ENCODE measurements at places on chromosomes 12 and 14. TPM values are rescaled to one million over a fixed set of nuclear protein-coding genes. Genes with fewer than 3 reads are reported as not detected.

DNA sequence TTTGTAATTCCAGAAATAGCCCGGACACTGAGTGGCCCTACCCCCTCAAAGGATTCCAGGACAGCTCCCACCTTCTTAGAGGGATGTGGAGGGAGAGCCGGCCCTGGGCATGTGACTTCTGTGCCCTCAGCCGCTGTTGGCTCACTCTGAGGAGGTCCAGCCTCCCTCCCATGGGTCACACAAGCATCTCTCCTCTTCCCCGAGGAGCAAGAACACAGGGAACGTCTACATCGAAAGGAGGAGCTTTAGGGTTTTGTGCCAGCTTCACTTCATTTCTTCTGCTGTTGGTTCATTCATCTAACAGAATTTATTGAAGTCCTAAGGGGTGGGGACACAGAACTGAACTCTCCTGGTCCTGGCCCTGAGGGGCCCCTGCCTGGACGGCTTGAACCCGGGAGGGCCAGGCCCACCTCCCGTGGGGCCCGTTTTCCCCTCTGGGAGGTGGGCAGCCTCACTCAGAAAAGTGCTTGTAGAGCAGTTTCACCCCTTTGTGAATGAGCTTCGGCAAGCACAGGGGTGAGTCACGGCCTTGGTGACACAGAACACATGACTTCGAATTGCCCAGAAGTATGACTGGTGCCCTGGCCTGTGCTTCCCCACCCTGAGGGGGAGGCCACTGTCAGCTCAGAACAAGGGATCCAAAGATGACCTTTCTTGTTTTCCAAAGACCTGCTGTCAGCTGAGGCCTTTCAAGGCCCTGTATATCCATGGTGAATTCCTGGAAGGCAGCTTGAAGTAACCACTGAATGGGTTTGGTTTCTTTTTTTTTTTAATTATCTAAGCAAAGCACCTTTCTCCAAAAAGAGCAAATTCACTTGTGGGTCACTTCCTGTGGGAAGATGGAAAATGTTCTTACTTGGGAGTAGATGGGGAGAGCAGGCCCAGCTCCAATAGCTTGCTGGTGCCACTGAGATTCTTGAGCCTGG is 39.2 kb downstream of the NFKBIA start:
- DNase-seq: peak; percentile 76

DNA sequence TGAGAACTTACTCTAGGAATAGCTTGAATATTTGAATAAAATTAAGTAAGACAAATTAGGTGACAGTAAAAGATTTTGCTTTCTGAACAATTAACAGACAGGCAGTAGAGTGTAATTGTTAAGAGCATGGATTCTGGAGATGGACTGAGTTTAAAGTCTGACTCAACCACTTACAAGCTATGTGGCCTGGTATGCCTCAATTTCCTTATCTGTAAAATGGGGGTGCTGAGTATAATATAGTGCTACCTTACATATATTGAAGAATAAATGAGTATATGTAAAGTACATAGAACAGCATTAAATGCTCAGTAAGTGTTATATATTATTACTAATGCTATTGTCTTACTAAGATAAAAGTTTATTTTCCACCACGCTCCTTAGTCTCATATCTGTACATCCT is 7.1 kb downstream of the MIA2 start:
- DNase-seq: no peak

DNA sequence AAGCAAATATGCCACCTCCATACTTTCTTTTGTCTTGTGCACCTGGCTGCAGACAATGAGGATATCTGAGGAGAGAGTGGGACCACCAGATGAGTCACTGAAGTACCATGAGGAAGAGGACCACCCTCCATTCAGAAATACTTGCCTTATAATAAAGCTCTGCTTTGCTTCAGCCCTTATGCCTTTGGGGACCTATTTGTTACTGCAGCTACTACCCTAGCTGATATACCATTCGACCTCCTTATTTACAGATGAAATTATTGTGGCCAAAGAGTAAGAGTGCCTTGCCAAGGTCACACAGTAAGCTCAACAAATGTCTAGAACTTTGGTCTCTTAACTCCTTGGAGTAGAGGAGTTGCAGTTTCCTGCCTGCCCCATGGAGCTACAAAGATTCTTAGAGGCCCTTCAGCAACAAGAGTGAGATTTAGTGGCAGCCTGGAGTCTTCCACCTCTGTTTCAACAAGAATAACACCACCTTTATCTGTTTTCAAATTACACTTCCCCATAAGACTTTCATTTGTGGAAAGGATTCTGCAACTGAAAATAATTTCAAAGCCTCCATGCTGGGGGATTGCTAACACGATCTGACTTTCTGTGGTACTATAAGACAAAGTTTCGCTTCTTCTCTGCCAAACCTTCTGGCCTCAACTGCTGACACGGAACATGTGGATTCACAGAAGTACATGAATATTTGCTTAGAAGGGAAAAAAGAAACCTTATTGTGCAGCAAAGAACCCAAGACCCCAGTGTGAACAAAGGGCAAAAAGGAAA is 3.6 kb downstream of the CMKLR1 start:
- DNase-seq: no peak

DNA sequence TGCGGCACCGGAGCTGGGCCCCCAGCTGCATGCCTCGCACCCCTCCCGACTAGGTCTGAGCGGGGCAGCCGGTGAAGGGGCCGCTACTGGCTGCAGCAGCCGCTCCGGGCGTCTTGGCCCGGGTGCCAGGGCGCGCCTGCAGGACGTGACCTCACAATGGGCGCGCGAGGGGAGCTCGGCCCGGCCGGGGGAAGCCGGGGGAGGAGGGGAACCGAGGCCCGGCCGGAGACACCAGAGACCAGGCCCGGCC is 353 bp downstream of the BAG5 start:
- peak; percentile 70 for DNase-seq

DNA sequence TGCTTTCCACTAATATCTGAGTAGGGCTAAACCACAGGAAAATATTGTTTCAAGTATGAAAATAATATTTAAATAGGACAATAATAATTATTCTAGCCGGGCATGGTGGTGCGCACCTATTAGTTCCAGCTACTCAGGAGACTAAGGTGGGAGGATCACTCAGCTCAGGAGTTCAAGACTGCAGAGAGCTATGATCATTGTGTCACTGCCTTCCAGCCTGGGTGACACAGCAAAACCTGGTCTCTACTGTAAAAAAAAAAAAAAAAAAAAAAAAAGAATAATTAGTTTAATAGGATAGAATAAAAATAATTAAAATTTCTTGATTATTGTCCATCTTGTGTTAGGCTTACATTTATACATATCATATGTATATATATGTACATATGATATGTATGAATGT is 38.5 kb upstream of the BAZ1A start:
- DNase-seq: no peak

DNA sequence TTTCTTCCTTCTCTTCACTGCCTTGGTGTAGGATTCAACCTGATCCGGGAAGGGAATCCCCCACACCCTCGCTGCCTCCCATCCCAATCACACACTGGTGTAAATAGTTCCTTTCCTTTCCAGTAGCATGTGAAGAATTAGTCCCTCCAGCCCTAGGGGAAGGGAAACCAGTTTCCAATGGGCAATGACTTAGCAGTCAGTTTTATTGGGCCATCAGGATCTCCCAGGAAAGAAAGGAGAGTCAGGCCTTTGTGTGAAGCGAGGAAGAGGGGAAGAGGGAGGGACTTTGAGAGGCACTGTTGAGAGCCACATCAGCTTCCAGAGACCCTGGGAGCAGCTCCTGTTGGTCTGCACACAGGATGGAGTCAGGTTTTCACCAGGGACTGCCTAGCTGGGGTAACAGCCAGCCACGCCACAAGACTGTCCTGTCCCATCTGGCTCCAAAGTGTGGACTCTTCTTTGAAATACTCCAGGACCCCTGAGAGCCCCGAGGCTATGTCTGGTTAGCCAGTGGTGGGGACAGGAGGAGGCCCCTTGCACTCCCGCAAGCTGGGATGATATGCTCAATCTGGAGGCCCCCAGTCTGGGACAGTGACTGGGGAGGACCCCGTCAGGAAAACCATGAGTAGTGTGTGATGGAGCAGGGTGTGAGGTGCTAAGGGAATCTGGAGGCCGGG is 27.9 kb downstream of the MOAP1 start:
- DNase-seq: no peak

DNA sequence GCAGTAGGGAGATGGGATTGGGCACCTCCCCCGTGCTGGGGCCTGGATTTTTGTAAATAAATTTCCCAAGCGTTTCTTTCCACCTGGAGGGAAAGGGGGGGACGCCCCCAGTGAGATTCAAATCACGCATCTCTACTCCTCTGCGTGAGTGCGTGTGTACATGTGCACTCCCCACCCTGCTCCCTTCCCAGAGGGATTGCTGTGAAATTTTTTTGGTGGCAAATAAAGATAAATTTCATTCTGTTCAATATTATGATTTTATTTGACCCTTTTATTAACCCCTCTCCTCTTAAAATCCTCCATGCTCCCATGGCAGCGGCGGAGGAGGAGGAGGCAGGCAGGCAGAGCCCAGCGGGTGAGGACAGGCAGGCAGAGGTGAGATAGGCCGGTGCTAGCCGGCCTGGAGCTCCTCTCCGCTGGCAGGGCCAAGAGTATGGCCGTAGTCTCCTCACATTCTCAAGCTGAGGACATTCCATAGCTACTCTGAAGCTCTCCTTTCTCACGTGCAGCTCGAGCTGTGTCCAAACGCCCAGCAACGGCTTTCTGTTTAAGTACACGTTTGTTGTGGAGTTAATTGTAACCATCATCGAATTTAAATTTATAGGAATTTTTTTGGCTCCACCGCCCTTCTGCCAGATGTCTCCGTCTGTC is 1.5 kb upstream of the HOTAIR start:
- DNase-seq: no peak

- no peak for DNase-seq
Measured at GRCh38 chr12:54035568-54036264, 2.9 kb downstream of the HOXC5 start.

- DNase-seq: peak; percentile 16
Measured at GRCh38 chr14:77615361-77616132, 890 bp downstream of the SPTLC2 start.

DNA sequence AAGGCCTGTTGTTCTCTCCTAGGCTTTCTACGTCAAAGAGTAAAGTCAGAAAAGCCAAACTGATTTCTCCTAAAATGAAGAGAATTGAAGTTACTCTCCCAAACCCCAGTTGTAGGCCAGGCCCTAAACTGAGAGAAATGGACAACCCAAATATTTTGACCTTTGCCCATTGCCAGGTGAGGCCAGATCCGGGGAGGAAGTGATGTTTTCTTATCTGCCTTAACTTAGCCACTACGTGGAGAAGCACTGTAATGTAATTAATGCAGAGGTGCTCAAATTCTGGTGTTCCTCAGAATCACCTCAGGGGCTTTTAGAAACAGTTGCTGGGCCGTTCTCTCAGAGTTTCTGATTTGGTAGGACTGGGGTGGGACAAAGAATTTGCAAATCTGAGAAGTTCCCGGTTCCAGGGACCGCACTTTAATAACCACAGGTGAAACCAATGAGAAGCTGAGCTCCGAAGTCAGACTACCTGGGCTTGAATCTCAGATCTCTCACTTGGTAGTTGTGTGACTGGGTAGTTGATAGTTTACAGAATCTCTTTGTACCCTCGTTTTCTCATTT is 73.2 kb downstream of the ETV6 start:
- no peak for DNase-seq

DNA sequence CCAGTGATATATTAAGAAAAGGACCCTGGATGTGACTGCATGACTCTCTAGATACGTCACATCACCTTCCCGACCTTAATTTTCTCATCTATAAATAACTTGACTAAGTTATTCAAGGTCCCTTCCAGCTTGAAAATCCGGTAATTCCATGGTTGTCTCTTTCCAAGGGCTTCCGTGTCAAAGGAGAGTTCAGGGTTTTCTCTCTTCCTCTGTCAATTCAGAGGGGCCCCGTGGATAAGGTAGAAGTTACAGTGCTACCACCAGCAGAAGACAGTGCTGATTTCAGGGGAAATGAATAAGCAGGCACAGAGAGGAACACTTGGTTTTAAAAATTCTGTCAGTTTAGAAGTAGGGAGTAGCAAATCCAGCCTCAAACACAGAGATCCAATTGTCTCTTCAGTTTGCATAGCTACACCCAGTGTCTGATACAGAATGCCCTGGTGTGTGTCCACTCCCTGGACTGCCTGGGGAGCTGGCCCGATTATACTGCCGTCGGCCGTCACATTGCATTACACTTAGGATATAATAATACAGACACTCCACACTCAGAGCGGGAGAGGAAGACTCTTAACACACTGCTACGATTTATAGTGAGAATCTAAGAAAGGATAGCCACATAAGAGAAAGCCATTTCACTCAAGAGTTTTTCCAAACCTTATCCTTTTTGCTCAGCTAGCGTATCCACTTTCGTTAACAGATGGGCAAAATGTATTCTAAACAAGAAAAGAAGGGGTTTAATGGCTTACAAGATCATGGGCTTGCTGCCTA is 54.7 kb upstream of the GTF2A1 start:
- DNase-seq: no peak

GRCh38 chr12:20426191-20426590 is 57.9 kb downstream of the PDE3A start:
- no peak for DNase-seq

- peak; percentile 98 for DNase-seq
Measured at GRCh38 chr14:73058224-73058921, at the start of gene RBM25. RBM25 (plus strand) TSS chr14:73058534; CDS start chr14:73071642, 13,108 bp downstream.

- DNase-seq: no peak
Measured at GRCh38 chr12:54429014-54429471, 10.0 kb upstream of the ITGA5 start.

GRCh38 chr14:70919774-70920173 is 12.5 kb downstream of the PCNX1 start:
- peak; percentile 29 for DNase-seq

- no peak for DNase-seq
Measured at GRCh38 chr14:43786066-43786762, 720.9 kb downstream of the FSCB start.

DNA sequence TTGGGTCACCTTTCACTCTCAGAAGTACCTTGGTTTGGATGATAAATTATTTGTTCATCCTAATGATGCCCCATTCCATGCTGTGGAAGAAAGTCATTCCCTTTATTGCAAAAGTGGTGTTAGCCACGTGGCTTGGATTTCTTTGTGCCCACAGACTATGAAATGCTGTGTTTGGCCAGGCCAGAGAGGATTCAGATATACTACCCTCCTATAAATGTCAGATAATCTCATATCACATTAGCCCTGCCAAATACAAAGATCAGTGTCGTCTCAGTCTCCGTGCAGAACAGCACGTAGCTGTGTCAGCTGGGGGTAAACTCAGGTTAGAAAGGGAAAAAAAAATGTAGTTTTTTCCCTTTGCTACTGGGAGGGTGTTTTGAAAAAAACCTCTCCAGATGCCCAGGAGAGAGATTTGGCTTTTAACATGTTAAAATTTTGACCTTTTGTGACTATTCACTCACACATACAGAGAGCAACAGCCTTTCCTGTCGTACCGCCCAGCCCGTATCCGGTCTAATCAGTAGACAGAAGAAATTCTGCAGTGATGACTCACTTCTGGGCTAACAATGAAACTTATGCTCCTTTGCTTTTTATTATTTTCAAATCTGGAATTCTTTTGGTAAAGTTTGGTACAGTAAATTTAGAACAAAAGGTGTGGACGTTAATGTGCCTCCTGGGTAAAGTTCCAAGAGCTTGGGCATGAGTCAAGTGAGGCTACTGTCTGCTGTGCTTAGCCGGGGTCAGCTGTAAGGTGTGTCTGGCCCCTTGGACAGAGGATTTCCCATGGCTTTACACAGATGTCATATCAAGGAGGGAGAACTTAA is 8.5 kb upstream of the PTPRB start:
- peak; percentile 94 for DNase-seq

- DNase-seq: no peak
Measured at GRCh38 chr14:96904201-96904600, 107.0 kb downstream of the VRK1 start.

FAM90A1 gene
- total RNA-seq: 0.18 TPM

MYF5 gene
- not detected for total RNA-seq

C12orf57 gene
- total RNA-seq: 307 TPM

BEGAIN gene
- total RNA-seq: not detected

IFI27 gene
- total RNA-seq: 1.9 TPM

TECPR2 gene
- 37.4 TPM for total RNA-seq

CLEC4A gene
- 1.8 TPM for total RNA-seq

CIDEB gene
- not detected for total RNA-seq

IL26 gene
- not detected for total RNA-seq

PTPN21 gene
- total RNA-seq: 16.7 TPM
